ENCODE measurements at places on chromosomes 6 and 20. TPM values are rescaled to one million over a fixed set of nuclear protein-coding genes. Genes with fewer than 3 reads are reported as not detected.

Gene RCAN2
- total RNA-seq, result not detected

Gene NRN1
- 0.39 TPM for total RNA-seq

Gene TRIM10
- total RNA-seq, result 2.1 TPM

Gene ZSCAN31
- total RNA-seq, result 6.4 TPM

Gene PPP1R3G
- total RNA-seq, result 0.03 TPM

Gene B3GAT2
- total RNA-seq, result not detected

Gene CDH26
- 0.13 TPM for total RNA-seq

Gene SLCO4A1
- 78.8 TPM for total RNA-seq

Gene ZNF341
- 4.3 TPM for total RNA-seq

Gene MAS1
- total RNA-seq, result not detected

Gene RIPOR2
- 0.20 TPM for total RNA-seq

Gene NANP
- total RNA-seq, result 6.2 TPM

Gene GHRH
- not detected for total RNA-seq

Gene C20orf202
- total RNA-seq, result not detected

Gene INSM1
- 1.0 TPM for total RNA-seq

Gene ZBTB12
- 12.6 TPM for total RNA-seq

Gene HLA-G
- 0.56 TPM for total RNA-seq

Gene HCRTR2
- not detected for total RNA-seq

Gene MMS22L
- total RNA-seq, result 17.1 TPM

Gene GPR6
- not detected for total RNA-seq

Gene SLC25A27
- 5.8 TPM for total RNA-seq

Gene FOXC1
- 13.9 TPM for total RNA-seq

Gene SLC52A3
- 33.7 TPM for total RNA-seq

Gene SPDEF
- 59.6 TPM for total RNA-seq

Gene TGM6
- not detected for total RNA-seq

Gene SRSF6
- 68.8 TPM for total RNA-seq

Gene GSTA2
- not detected for total RNA-seq

Gene CCND3
- total RNA-seq, result 79.7 TPM

Gene YTHDF1
- total RNA-seq, result 47.2 TPM

Gene PPP1R11
- 44.2 TPM for total RNA-seq

Gene VSTM2L
- not detected for total RNA-seq

Gene CASS4
- total RNA-seq, result not detected

Gene FAXC
- total RNA-seq, result not detected

Gene HSPA1L
- 1.3 TPM for total RNA-seq

Gene ADAM33
- not detected for total RNA-seq

Gene ENPP4
- 2.0 TPM for total RNA-seq

Gene NRSN1
- total RNA-seq, result not detected

Gene MOG
- not detected for total RNA-seq
